ENCODE measurements at places on chromosomes 11 and 22. TPM values are rescaled to one million over a fixed set of nuclear protein-coding genes. Genes with fewer than 3 reads are reported as not detected.

Gene YWHAH
- 107 TPM for total RNA-seq

Gene ABCC8
- 1.1 TPM for total RNA-seq

Gene KCNE3
- 11.9 TPM for total RNA-seq

Gene BIRC2
- total RNA-seq = 51.3 TPM

Gene THAP7
- 44.5 TPM for total RNA-seq

Gene CASP5
- total RNA-seq = not detected

Gene MS4A15
- not detected for total RNA-seq

DNA sequence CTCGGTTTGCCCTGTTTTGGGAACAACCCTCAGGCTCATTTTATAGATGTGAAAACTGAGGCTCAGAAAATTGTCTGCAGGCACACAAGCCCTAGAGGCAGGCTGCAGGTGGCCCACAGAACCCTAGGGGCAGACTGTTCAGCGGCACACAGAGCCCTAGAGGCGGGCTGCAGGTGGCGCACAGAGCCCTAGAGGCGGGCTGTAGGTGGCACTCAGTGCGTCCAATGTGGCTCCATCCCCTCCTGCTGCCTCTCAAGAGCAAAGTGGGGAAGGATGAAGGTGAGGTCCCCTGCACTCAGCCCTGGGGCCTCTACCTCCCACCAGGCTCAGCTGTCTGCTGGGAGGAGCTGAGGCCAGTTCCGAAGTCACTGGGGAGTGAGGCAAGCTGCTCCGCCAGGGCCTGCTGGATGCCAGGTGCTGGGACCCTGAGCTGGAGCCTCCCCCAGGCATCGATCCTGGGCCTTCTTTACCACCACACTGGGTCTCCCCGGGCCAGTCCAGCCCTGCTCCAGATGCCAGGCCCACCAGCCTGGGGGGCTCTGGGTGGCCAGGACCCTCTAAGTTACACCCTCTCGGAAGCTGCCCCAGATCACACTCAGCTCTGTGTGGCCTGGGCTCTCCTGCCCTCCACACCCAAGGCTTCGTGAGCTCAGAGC is 2.3 kb downstream of the ACY3 start:
- no peaks in the 10 kb centered on the region for H3K27me3 ChIP-seq
- H3K36me3 ChIP-seq = no peaks in the 10 kb centered on the region
- no peak overlapping the region for H3K27ac ChIP-seq

GRCh38 chr11:29025001-29025400 is 916.8 kb downstream of the METTL15 start:
- H3K27ac ChIP-seq = no peak overlapping the region
- DNase-seq = no peak
- H3K4me1 ChIP-seq = no peaks in the 10 kb centered on the region
- H3K27me3 ChIP-seq = no peaks in the 10 kb centered on the region

DNA sequence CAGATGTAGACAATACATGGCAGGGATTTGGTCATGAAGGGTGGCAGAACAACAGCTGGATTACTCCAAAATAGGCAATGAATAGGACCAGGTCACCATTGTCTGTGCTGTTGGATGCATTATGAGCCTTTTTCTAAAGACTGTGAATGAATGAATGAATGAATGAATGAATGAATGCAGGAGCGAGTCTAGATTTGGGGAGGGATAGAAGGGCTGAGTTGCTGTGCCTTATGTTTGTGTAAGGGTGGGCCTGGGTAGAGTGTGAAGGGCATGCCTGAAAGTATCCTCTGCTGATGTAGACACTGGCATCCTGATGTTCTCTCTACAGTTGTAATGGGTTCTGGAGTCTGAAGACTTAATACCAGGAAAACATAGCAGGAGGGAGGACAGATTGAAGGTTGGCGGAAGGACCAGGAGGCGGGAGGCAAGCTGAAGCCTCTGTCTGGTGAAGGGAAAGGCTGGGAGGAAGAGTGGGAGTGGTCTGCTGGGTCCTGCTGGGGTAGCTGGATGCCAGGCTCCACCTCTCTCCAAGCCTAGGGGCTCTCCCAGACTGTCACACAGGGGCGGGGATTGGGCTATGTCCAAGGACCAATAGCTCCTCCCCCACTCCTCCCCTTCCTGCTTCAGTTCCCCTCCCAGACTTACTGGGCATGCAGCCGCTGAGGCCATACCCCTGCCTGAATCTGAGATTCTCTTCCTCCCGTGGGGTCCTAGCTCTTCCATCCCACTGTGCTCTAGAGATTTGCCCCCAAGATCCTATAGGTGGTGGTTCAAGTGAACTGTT is 4.8 kb downstream of the TRIM3 start:
- no peaks in the 10 kb centered on the region for H3K27me3 ChIP-seq
- peak overlapping the region; percentile 54 for H3K27ac ChIP-seq
- DNase-seq = peak; percentile 89
- no peak overlapping the region for H3K4me3 ChIP-seq

DNA sequence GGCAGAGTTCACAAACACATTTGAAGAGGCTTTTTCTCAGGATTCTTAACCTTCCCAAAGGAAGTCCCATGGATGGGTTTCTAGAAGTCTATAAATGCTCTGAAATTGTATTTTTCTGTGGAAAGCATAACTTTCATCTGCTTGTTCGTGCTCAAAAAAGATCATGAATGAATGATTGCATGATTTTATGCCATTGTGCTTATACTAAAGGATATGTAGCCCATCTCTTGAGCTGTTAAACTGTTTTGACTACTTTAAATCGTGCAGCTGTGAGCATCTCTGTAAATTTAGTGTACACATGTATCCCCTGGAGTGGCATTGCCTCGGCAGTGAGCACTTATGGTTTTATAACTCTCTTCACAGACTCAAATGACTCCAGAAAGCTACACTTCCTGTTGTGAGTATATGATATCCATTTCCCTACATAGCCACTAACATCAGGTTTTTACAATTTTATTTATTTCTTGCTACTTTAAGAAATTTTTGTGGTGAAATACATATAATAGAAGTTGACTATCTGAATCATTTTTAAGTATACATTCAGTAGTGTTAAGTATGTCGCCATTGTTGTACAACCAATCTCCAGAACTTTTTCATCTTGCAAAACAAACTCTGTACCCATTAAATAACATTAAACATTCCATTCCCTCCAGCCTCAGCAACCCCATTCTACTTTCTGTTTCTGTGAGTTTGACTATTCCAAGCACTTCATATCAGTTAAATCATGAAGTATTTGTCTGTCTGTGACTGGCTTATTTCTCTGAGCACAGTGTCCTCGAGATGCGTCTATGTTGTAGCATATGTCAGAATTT is 8.0 kb downstream of the NEAT1 start:
- no peaks in the 10 kb centered on the region for H3K36me3 ChIP-seq
- peak overlapping the region; percentile 50 for H3K27ac ChIP-seq
- peaks cover 6% of the 10 kb centered on the region for H3K4me1 ChIP-seq

DNA sequence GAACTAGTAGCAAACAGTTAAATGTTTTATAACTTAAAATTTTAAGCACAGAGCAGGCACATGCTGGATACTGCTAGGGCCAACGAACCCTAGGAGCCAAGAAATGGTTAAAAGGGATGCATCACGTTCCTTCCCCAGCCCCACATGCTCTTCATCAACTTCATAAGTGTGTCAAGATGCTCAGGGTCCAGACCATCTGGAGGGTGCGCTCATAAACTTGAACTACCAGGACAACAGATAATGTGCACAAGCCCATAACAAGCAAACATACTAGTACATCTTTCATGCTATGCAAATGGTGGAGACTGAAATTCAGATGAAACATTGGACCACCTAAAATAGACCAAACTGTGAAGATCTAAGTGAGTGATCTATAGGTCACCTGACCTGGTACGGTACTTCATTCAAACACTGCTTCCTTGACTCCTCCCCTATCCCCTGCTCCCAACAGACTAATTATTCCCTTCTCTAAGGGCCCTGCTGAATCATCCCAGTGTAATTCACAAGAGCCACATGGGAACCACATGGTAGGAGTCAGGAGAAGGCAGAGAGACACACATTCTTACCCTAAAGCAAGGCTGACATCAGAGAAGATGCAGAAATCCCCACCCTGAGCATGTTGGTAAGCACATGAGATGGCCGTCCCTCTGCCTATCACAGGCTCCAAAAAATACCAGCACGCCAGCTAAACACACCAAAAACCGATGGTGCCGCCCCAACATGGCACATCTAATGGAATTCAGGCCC is 83.9 kb downstream of the ETS1 start:
- DNase-seq = no peak
- no peak overlapping the region for H3K27ac ChIP-seq
- H3K27me3 ChIP-seq = no peaks in the 10 kb centered on the region
- peaks cover 28% of the 10 kb centered on the region for H3K4me1 ChIP-seq

GRCh38 chr22:20111689-20112622 is 3.9 kb upstream of the RANBP1 start:
- peaks cover 4% of the 10 kb centered on the region for H3K36me3 ChIP-seq
- no peak overlapping the region for H3K27ac ChIP-seq
- H3K4me1 ChIP-seq = peaks cover 7% of the 10 kb centered on the region
- DNase-seq = no peak
- no peak overlapping the region for H3K4me3 ChIP-seq

- H3K27me3 ChIP-seq = no peaks in the 10 kb centered on the region
- no peak for DNase-seq
- H3K4me1 ChIP-seq = peaks cover 32% of the 10 kb centered on the region
- no peak overlapping the region for H3K27ac ChIP-seq
- H3K36me3 ChIP-seq = no peaks in the 10 kb centered on the region
- no peak overlapping the region for H3K4me3 ChIP-seq
These were observed 78.3 kb downstream of the MICAL3 start for GRCh38 chr22:17945888-17946648.

GRCh38 chr22:48908547-48908946 is 919.1 kb downstream of the BRD1 start:
- no peak overlapping the region for H3K27ac ChIP-seq
- H3K4me1 ChIP-seq = no peaks in the 10 kb centered on the region
- H3K36me3 ChIP-seq = no peaks in the 10 kb centered on the region
- no peak overlapping the region for H3K4me3 ChIP-seq

Measured in ovary (tissue), 10 donors.